ENCODE measurements at places on chromosomes 2 and 18. TPM values are rescaled to one million over a fixed set of nuclear protein-coding genes. Genes with fewer than 3 reads are reported as not detected.

- no peak for DNase-seq
Measured at GRCh38 chr2:60496956-60497355, 56.5 kb downstream of the BCL11A start.

The REG3A gene
- polyA plus RNA-seq = 0.27 TPM

- DNase-seq = no peak
Measured at GRCh38 chr2:26615860-26616705, 25.1 kb downstream of the CIB4 start.

DNA sequence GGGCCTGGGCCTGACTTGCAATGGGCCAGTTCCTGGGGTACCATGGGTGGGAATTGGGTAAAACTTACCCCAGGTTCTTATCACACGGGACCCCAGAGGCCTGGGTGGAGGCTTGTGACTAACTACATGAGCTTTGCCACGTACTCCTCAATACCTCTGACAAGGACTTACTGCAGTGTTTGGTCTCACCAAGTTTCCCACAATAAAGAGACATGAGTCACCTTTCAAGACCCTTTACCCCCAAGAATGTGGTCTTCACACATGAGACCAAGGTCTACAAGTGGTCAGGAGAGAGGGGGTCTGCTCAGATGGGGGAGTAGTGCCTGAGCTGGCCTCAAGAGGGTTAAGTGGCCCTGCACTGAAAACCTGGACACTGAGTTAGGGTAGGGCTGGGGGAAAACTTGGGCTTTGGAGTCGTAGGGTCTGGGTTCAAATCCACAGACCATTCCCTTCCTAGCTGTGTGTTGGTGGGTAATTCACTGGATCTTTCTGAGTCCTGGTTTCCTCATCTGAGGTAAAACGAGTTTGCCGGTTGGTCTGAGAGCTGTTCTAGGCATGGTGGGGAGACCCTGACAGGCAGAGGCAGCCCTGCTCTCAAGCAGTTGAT lies 2.0 kb upstream of the GNLY start:
- DNase-seq = no peak

The HSPD1 gene
- 309 TPM for polyA plus RNA-seq
